ENCODE measurements at places on chromosomes 3 and 15.
A peak's percentile ranks its signal among the peaks of the same experiment; 100 is the strongest.

DNA sequence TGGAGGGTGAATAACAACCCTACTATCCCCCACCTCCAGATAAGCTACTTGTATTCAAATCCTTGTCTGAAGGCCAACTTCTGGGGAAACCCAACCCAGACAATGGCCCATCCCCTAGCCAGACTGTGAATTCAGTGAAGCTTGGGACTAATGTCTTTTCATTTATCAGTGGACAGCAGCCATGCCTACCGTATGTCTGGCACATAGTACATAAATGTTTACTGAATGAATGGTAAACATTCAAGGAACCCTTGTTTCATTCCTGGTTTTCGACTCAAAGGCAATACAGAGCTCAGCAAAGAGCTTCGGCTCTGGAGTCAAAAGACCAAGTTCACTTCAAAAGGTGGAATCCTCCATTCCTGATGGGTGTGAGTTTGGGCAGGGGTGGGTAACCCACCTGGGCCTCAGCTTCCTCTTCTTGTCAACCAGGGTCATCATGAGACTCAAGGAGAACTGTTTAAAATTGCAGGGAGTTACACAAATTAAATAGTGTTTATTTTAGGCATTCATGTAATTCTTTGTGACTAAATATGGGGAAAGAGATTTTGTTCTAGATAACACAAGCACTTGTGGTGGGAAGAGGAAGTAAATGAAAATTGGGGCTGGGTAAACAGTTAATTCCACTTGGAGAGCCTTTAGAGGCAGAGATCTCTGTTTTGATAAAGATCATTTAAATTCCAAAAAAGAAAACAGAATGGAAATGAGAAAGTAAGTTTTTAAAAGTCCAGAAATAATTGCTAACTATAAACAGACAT is 303.7 kb upstream of the WNT5A start:
- no peak for DNase-seq

GRCh38 chr3:100184948-100185570 is 70.8 kb upstream of the FILIP1L start:
- no peak for DNase-seq

DNA sequence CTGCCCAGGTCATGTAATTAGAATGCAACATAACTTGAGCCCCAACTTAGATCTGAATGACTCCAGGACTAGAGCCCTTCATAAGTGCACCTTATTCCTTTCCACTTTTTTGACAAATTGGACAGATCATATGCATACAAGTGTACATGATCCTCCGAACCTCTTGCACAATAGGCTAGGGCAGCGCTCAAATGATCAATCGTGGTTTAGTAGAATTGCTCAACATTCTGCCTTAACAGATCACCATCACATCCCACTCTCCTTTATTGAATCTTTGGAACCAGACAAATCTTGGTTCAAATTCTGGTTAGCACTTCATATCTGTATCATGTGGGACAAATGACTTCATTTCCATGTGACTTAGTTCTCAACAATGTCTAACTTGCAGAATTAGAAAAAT is 106.8 kb upstream of the CDIN1 start:
- DNase-seq = no peak

- DNase-seq = peak; percentile 31
Measured at GRCh38 chr3:11509173-11510000, 134.3 kb downstream of the VGLL4 start.

DNA sequence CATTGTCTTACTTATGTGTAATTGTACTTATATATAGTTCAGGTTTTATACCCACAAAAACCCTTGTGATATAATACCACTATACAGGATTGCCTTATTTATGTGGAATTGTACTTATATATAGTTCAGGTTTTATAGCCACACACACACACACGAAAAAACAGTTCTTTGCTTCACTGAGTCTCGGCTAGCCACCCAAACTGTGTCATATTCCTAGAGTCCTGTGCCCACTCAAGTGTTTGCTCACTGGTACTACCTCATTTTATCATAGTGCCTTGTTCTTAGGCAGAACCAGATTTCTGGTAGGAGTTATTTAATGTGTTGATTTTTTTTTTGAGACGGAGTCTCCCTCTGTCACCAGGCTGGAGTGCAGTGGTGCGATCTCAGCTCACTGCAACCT is 12.5 kb downstream of the RASA2 start:
- no peak for DNase-seq

DNA sequence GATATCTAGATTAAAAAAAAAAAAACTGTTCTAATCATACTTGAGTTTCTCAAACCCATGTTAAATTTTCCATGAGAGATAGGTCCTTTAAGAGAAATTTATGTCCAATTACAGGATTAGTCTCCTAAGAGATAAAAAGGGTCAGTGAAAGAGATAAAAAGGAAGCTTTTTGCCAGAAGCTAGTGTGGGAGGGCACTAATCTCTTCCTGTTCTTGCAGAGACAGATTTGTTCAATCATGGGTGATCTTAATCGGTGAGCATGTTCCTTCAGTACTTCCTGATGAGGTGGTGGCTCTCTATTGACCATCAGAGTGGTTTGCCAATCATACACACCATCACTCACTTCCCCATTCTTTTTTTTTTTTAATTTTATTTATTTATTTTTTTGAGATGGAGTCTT is 16.9 kb upstream of the LPP start:
- no peak for DNase-seq

GRCh38 chr15:73367624-73368300 is 996 bp downstream of the HCN4 start:
- no peak for DNase-seq

GRCh38 chr3:134311265-134311664 is 60.6 kb upstream of the RYK start:
- no peak for DNase-seq

DNA sequence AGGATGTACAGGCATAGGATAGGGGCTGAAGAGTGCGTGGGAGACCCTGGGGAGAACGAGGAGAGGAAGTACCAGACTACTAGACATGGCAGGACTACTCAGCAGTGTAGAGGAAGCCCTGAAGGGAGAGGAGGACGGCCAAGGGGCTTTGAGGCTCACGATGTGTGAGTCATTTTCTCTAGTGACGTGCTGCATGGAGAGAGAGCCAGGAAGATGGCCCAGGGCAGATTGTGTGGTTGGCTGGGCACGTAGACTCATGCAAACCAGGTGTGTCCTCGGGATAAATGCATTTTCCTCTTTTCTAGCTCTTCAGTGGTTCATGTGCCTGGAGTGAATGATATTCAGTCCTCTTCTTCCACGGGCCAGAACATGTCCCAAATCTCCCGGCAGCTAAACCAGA is 115.0 kb upstream of the ABHD17C start:
- no peak for DNase-seq

GRCh38 chr15:79371591-79371990 is 60.5 kb upstream of the MINAR1 start:
- DNase-seq = no peak

DNA sequence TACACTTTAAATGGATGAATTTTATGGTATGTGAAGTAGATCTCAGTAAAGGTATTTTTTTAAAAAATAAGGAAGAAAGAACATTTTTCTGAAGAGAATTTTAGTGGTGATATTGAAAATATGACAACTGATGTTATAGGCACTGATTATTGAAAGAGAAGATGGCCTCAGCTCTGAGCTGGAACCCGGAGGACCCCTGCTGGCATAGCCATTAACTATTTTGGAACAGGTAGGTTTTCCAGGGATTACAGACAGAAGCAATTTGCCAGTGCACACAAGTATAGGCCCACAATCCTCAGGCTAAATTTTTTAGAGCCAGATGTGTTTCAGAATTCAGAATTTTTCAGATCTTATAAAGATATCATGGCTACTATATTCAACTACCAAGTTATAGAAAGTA is 315.9 kb upstream of the GPR149 start:
- DNase-seq = peak; percentile 29

GRCh38 chr3:58924578-58924977 is 125.2 kb downstream of the CFAP20DC start:
- no peak for DNase-seq

DNA sequence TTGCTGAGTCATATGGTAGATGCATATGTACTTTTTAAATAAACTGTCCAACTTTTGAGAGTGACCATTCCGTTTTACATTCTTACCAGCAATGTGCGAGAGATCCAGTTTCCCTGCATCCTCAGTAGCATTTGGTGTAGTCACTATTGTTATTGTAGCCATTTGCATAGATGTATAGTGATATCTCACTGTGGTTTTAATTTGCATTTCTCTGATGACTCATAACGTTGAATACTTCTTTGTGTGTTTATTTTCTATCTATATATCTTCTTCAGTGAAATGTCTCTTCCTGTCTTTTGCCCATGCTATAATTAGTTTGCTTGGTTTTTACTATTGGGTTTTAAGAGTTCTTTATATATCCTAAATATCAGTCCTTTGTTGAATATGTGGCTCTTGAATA is 255.7 kb upstream of the GRM7 start:
- DNase-seq = no peak

All from NCI-H1105 (cell line).